ENCODE measurements at places on chromosomes 6 and 20. TPM values are rescaled to one million over a fixed set of nuclear protein-coding genes. Genes with fewer than 3 reads are reported as not detected.

Gene ZKSCAN8
- total RNA-seq = 52.8 TPM

Gene TOX2
- 0.94 TPM for total RNA-seq

DNA sequence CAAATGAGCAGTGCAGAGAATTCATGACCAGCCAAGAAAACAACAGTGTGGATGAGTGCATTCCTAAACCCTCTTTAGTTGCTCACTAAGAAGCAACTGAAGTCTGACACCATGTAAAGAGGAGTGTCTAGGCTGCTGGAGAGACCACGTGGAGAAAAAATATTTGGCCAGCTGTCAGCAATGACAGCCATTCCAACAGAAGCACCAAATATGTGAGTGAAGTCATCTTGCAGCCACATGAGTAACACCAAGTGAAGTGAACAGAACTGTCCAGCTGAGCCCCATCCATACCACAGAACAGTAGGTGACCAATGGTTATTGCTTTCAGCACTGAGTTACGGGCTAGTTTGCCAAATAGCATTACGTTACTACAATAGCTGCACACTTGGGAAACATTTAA lies 89.4 kb downstream of the TBXT start:
- H3K4me3 ChIP-seq = no peak overlapping the region
- H3K36me3 ChIP-seq = no peaks in the 10 kb centered on the region
- no peaks in the 10 kb centered on the region for H3K4me1 ChIP-seq
- H3K27ac ChIP-seq = no peak overlapping the region
- DNase-seq = no peak
- peaks cover 30% of the 10 kb centered on the region for H3K27me3 ChIP-seq

- DNase-seq = no peak
- H3K27ac ChIP-seq = no peak overlapping the region
- no peaks in the 10 kb centered on the region for H3K36me3 ChIP-seq
Observed at GRCh38 chr6:31354864-31355582, 2.0 kb downstream of the HLA-B start.

Data from mesothelial cell of epicardium (in vitro differentiated cells).